ENCODE measurements at places on chromosomes 2 and 18.
A peak's percentile ranks its signal among the peaks of the same experiment; 100 is the strongest.

- DNase-seq = no peak
Measured at GRCh38 chr2:164369366-164369765, 251.9 kb downstream of the GRB14 start.

DNA sequence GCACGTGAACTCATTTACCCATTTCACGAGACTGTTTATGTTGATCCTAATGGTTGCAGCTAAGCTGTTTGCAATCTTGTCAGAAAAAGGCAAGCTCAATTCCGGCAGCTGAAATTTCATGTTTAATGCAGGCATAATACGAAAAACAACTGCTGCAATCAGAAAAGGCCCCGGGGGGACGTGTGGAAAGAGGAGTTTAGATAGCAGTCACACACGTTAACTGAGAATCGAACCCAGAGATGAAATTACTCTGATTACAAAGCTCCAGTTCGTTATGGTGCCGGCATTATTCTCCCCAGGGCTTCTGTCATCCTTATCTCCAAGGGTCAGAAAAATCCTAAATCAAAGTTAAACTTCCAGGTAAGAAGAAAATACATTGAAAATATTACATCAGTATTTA is 79.9 kb upstream of the MYT1L start:
- DNase-seq = no peak

GRCh38 chr2:113282747-113283533 is 4.2 kb upstream of the PAX8 start:
- peak; percentile 55 for DNase-seq

GRCh38 chr2:61536180-61536571 is 2.0 kb downstream of the XPO1 start:
- no peak for DNase-seq

DNA sequence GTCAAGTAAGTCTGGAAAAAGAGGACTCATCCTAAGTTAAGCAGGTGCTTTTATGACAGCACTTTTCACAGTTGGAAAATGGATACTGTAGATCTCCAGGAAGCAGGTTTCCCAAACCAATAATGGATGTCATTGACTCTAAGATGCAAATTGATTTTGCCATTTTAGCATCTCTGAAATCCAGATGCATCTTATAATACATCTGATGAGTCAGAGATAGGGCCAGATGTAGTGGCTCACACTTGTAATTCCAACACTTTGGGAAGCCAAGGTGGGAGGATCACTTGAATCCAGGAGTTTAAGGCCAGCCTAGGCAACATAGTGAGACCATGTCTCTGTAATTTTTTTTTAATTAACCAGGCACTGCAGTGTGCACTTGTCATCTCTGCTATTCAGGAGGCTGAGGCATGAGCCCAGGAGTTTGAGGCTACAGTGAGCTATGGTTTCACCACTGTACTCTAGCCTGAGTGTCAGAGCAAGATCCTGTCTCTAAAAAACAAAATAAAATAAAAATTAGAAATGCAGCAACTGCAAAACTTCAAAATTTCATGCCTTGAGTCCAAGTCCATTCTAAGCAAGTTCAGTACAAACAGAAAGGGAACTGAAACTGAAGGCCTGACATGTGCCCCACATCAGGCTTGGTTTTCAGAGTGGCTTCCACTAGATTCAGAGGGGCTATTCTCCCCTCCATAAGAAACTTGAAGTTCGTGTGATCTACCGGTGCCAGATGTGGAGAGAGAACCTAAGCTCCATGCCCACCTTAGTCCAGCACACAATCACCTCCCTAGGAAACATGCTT is 267.8 kb upstream of the NCKAP5 start:
- DNase-seq = no peak

- no peak for DNase-seq
Measured at GRCh38 chr2:150715501-150715900, 228.0 kb upstream of the RND3 start.

GRCh38 chr2:137155356-137156104 is 390.2 kb downstream of the THSD7B start:
- DNase-seq = no peak

GRCh38 chr2:40254611-40255010 is 197.3 kb downstream of the SLC8A1 start:
- no peak for DNase-seq

- no peak for DNase-seq
Measured at GRCh38 chr18:37484983-37485834, 80.4 kb downstream of the CELF4 start.

- DNase-seq = no peak
Measured at GRCh38 chr18:78871618-78872017, 108.0 kb upstream of the SALL3 start.

DNA sequence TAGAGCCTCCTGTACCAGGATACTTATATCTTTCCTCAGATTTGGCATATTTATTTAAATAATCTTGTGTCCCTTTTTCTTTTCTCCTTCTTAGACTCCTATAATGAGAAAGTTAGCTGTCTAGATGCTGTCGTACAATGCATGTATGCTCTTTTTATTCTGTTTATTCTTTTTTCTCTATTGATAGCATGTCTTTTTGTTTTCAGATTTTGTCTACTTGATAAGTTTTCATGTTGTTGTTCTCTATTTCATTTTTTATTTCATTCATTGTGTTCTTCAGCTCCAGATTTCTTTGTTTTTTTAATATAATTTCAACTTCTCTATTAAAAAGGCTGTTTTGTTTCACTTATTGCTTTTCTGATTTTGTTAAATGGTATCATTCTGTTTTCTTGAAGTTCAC is 674.3 kb upstream of the POU3F3 start:
- no peak for DNase-seq

- DNase-seq = no peak
Measured at GRCh38 chr2:5690286-5690685, 1.9 kb upstream of the SOX11 start.

DNA sequence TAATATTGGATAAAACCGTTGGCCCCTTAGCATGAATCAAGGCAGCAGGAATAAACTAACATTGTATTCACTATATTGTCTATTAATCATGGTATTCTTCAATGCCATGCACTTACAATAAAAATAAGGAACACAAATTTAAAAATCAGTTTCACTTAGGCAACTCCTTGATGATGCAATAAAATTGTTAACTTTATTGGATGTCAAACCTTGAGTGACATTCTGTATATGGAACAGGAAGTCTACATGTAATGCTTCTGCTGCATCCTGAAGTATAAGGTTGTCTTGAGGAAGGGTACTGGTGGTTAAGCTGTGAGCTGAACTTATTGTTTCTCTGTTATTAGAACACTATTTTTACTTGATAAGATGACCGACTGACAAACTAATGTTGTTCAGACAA is 605.5 kb downstream of the SATB2 start:
- no peak for DNase-seq
